ENCODE measurements at places on chromosomes 12 and 14. TPM values are rescaled to one million over a fixed set of nuclear protein-coding genes. Genes with fewer than 3 reads are reported as not detected.

The BEST3 gene
- not detected for polyA plus RNA-seq

The SLC35E3 gene
- 5.1 TPM for polyA plus RNA-seq

The KCNJ8 gene
- polyA plus RNA-seq: 2.2 TPM

The P2RX2 gene
- 2.9 TPM for polyA plus RNA-seq

The BIN2 gene
- 24.7 TPM for polyA plus RNA-seq

The NXPH4 gene
- polyA plus RNA-seq: 0.11 TPM

The NTF3 gene
- polyA plus RNA-seq: 2.2 TPM

The FIGNL2 gene
- polyA plus RNA-seq: 0.20 TPM

The ANKRD33 gene
- not detected for polyA plus RNA-seq

The PPM1H gene
- 0.33 TPM for polyA plus RNA-seq

The ZFYVE1 gene
- 5.5 TPM for polyA plus RNA-seq

The UBE2N gene
- 81.8 TPM for polyA plus RNA-seq

The IL23A gene
- polyA plus RNA-seq: 4.0 TPM

The SERPINA1 gene
- 60.7 TPM for polyA plus RNA-seq

The TM7SF3 gene
- polyA plus RNA-seq: 12.2 TPM

The GPRC5A gene
- 0.18 TPM for polyA plus RNA-seq

The DIO2 gene
- not detected for polyA plus RNA-seq

The GDF3 gene
- polyA plus RNA-seq: 0.10 TPM

- no peak for DNase-seq
Observed at GRCh38 chr12:39464976-39465695, 22.2 kb upstream of the KIF21A start.

DNA sequence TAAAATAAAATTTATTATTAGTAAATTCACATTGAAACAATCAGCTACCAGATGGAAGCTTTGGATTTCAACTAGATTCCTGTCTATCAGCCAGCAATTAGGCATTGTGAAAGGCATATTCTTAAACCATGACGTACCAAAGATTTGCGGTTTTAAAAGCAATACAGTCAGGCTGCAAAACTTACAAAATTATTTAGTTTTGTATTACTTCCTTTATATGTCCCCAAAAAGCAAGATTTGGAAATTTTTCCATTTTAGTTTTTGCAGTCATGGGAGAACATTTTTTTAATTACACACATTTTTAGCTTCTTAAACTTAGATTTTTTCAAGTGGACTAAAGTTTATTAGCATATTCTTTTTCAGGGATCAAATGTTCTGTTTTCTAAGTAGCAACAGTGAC is 225.0 kb upstream of the KITLG start:
- no peak for DNase-seq

DNA sequence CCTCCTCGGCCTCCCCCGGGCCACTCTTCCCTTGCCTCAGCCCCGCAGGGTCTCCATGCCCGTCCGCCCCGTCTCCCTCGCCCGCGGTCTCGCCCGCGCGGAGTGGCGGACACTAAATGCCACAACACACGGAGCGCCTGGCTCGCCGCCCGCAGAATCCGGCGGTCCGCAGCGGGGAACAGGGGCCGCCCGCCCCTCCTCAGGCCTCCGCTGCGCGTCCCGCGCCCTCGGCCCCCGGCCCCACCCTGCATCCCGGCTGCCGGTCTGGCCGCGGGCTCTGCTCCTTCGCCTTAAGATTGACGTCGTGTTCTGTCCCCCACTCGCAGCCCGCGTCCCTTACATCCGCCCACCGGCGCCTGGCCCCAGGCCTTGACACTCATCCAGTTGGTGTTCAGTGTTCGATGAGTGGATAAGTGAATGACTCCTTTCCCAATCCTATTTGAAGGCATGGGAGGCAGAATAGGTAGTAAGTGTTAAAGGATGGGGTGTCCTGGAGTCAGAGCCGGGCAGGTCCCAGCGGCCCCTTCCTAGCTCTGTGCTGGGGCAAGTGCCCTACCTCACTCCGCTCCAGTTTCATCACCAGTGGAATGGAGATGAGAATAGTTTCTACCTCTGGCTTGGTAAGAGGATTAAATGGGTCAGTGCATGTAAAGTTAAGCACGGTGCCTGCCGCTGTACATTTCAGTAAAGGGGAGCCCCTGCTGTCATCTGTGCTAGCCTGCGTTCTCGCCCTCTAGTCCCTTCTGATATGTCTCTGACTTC is 622 bp downstream of the TECPR2 start:
- no peak for DNase-seq

GRCh38 chr12:6818222-6818621 is 3.4 kb upstream of the GPR162 start:
- no peak for DNase-seq

- DNase-seq: no peak
Observed at GRCh38 chr14:105258846-105259245, 10.5 kb downstream of the BTBD6 start.

DNA sequence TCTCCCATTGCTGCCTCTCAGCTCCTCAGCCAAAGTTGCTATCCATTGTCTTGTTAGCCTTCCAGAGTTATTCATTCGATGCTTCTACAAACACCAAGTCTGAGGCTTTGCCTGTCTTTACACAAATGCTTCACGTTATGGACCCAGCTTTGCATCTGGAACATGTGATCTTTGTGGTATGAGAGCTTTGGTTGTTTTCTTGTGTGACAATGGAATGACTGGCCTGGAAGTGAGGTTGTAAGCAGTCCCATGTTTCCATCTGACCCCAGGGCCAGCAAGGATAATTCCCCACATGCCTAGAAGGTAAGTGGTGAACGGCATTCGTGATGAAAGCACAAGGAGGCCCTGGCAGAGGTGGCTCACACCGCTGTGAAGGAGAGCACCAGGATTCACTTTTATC is 866.7 kb upstream of the TMEM132C start:
- DNase-seq: no peak

- no peak for DNase-seq
Observed at GRCh38 chr12:101963697-101964096, 86.3 kb downstream of the DRAM1 start.

DNA sequence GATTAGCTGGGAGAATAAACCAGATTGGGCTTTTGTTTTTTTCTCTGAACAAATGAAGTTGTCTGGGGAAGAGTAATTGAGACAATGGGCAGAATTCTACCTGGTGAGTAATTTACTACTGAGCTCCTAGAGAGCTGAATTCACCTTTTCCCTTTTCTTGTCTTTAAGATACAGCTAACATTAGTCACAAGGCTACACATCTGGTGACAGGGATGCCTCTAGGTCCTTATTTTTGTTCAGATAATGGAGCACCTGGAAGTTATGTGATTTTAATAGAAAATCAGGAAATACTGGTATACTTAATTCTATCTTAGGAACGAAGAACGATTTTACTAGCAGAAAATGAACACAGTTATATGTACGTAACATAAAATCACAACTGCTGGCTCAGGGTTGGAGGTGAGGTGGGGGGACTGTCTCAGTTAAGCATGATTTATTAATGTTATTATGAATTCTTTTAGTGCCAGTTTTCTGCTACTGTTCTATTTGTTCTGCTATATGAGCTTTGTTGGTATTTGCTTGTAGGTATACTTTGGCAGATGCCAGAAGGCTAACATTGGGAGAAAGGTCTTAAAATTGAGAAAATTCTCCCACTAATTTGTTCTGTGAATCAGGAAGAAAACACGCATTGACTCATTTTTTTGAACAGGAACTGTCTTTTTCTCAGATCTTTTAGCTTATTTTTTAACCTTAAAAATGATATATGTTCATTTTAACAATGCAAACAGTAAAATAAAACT is 482.7 kb upstream of the RGS6 start:
- DNase-seq: no peak

GRCh38 chr14:75170772-75171171 is 5.6 kb downstream of the TMED10 start:
- DNase-seq: no peak

DNA sequence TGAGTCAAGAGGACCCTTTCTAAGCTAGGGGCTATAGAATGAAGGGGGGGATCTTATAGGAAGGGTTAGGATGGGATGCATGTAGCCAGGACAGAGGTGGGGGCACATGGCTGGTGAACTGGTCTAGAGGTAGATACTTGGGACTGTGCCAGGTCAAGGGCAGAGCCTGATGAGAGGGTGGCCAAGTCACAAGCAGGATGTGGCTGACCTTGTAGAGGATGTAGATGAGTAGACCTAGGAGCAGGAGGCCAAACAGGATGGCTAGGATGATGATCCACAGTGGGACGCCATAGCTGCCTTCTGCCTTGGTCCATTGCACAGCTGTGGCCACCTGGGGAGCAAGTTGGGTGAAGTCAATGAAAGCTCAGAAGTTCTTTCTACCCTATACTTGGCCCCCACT is 12.6 kb upstream of the ZNF385A start:
- DNase-seq: no peak

DNA sequence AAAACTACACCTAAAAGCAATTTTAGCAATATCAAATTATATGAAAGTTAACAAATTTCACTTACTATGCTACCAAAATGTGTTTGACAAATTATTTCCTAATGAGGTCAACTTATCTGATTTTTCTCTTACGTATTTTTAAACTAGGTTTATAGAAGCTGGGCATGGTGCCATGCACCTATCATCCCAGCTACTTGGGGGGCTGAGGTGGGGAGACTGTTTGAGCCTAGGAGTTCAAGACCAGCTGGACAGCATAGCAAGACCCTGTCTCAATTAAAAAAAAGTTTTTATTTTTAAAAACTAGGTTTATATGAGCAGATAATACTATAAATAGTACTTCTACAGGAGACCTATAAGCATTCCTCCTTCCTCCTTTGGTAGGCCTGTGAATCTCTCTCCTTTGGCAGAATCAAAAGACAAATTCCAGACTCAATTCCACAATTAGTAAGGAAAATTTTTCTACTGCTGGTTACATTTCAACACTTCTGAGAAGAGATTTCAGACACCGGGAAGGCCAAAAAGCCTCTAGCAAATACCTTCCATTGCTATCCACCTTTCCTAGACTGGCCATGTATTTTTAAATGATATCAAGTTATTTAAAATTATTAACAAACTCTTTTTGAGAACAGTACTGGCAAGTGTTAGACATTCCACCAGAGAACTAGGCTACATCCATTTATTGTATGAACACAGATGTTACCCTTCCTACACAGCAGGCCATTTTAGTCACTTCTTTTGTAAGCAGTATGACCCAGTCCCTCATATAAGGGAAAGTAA is 34.4 kb downstream of the CDK17 start:
- DNase-seq: no peak

DNA sequence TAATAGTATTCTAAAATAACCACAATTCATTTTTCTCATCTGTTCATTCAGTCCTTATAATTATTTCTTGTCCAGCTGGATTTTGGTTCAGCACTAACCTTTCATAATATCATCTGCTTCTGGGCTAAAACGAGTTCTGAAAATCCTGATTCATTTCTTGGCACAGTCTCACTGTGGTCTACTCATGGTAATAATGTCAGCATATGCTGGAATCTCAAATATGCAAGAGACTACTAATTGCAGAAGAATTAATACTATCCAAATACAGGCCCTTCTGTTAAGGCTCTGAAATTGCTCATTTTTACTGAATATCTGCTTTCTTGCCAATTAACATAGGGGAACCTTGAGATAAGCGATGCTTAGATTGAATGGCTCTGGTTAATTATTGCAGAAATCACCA is 597.1 kb downstream of the RPL10L start:
- DNase-seq: no peak

DNA sequence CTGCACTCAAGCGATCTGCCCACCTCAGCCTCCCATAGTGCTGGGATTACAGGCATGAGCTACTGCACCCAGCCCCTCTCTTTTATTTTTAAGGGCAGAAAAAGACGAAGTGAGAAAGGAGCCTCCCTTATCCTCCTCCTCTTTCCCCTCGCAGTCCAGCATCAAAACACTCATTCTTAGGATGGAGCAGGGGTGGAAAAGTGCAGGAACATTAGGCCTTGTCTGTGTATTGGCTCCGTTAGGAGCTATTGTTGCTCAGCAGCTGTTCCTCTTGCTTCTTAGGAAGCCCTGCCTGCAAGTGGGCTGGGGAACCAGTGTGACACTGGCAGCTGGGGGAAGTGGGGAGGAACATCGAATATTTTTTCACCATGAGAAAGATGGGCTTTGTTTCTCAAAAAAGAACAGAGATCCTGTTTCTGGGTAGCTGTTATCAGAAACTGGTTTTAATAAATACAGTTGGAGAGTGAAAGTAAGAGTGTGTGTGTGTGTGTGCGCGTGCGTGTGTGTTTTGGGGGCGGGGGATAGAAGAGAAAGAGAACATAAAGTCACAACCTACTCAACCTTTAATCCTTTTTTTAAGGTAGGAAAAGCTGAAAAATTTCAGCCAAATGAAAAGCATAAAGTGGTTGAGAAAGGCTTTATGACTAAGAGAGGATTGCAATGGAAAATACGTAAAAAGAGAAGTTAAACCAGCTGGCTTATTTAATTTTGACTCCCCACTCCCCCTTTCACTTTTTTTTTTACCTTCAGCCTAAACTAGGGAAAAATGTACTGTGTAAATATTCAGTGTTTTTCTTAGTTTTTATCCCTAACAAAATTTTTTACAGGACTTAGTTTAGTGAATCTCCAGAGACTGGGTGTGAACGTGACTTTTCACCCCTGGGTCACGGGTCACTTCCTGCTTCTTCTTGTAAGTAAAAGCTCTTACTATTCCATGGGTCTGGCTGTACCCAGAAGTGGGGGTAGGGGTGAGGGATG is 197.2 kb upstream of the PLEKHG7 start:
- peak; percentile 84 for DNase-seq

GRCh38 chr12:49985981-49986380 is 13.2 kb downstream of the AQP6 start:
- no peak for DNase-seq

GRCh38 chr12:26868447-26869103 is 35.6 kb upstream of the ITPR2 start:
- no peak for DNase-seq

DNA sequence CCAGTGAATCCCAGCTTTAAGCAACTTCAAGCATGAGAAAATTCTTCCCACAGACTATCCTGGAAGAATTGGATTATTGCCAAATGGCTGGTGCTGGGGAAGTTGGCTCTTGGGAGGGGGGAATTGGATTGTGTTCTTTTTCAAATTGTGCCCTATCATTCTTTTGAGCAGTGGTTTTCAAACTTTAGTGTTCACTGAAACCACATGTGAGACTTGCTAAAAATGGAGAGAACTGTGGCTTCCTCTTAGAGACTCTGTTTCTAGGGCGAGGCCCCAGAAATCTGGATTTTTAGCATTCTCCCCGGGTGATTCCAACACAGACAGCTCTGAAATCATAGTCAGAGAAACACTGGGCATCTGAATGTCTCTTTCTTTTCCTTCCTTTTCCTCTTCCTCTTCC is 14.3 kb upstream of the OTUB2 start:
- no peak for DNase-seq

GRCh38 chr12:39441963-39442830 is 723 bp downstream of the KIF21A start:
- no peak for DNase-seq

- DNase-seq: no peak
Observed at GRCh38 chr12:25264862-25265261, 14.1 kb upstream of the KRAS start.

- DNase-seq: peak; percentile 30
Observed at GRCh38 chr12:31363831-31364230, 37.9 kb upstream of the SINHCAF start.
